ENCODE measurements at places on chromosomes 12 and 14. TPM values are rescaled to one million over a fixed set of nuclear protein-coding genes. Genes with fewer than 3 reads are reported as not detected.

GRCh38 chr14:57317248-57317833, 48.6 kb downstream of the AP5M1 start:
- peak; percentile 49 for DNase-seq

DNA sequence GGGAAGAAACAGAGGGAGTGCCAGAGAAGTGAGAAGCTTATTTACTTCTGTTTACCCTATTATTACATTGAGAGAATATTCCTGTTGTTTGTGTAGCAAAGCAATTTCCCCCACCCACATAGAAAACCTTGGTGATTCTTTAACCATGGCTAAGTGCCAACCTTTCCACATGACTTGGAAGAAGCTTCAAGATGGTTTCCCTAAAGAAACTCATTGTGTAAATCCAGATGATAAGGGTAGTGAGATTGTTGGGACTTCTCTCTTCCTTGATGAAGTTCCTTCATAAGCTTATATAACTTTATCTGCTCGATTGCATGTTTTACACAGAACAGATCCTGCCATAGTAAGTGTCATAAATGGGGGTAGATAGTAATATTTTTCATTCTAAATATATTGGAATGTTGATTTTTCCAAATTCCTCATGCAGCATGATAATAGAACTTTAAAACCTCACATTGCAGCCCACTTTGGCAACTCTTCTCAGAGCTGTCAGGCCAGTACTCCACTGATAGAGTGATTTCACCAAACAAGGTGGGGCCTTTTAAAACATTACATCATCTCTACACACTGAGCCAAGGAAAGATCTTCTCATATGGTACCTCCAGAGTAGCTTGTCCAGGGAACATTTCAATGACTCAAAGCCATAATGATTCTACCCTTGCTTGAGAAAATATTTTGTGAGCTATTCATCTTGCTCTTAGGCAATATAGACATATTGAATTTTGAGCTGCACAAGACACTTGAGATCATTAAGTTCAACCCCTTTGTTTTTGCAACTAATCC, 47.8 kb upstream of the KIF21A start:
- peak; percentile 36 for DNase-seq

DNA sequence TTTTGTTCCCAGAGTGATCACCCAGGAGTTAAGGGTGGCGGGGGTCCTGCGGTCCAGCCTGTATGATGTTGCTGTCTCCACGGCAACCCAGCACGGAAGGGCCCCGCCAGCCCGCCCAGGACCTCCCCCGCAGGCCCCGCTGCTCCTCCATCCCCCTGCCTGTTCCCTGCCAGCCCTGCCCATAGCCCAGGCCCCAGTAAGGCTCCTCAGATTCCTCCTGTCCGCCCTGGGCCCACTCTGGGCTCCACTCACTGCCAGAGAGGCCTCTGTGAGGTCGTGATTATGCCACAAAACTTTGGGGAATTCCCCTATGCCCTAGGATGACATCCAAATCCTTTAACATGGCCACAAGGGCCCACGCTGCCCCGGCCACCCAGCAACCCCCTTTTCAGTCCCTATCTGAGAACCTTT, 20.8 kb downstream of the HSP90AA1 start:
- DNase-seq, result no peak

GRCh38 chr12:49909826-49910225, 6.1 kb upstream of the FAIM2 start:
- DNase-seq, result peak; percentile 87

- DNase-seq, result peak; percentile 59
Measured at GRCh38 chr12:32365473-32366064, 33.8 kb upstream of the FGD4 start.

DNA sequence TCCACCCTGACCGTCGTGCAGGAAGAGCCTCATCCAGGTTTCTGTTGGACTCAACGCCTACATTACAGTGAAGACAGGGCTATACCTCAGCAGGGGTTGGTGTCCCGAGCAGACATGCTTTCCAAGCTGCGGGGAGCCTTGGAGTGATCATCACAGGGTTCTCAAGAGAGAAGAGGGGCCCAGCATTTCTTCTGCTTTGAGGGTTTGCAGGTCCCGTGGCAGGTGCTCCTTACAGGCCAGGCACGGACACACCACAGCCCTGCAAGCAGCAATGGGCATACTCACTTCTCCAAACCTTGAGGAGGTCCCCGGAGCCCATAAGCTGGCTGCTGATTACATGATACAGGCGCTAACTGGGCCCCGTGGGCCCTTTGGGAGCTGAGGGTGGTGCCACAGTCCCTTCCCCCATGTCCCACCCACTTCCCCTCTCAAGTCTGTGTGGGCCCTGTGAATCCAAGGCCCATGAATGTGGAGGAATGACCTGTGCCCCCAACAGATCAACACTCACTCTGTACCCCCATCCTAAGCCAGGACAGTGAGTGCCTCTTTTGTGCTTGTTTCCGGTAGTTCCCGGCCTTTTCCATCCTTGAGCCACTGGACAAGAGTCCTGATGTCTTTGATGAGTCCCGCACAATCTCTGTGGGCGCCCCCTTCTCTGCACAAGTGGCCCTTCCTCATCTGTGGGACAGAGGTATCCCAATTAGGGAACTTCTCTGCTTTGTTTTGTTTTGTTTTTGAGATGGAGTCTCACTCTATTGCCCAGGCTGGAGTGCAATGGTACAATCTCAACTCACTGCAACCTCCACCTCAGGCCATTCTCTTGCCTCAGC, 1.1 kb downstream of the AQP2 start:
- no peak for DNase-seq

Gene GARIN6
- total RNA-seq, result not detected

GRCh38 chr12:27645671-27646070, 50.6 kb upstream of the REP15 start:
- DNase-seq, result no peak

GRCh38 chr12:7647071-7647470, 18.6 kb downstream of the APOBEC1 start:
- no peak for DNase-seq

DNA sequence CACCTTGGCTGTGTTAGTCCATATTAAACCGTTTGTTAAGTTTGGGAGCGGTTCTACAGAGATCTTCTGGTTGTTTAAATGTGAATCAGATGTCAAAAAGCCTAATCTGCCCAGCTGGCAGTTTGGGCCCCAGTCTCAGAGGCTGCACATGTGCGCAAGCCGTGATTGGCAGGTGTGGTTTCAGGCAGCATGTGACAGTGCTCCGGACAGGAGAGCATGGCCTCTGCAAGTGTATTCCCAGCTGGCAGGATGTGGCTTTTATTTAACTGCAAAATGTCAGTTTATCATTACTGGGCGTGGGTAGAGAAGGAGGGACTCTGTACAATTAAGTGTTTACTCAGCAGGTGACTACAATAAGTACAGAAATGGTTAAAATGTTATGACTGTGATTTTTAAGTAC, 77.5 kb downstream of the PELI2 start:
- peak; percentile 40 for DNase-seq

- no peak for DNase-seq
Measured at GRCh38 chr12:57479376-57480115, at the start of gene ARHGAP9. Gene ARHGAP9, minus strand, starts transcription at chr12:57479866. Its CDS starts 460 bp downstream, at chr12:57479406.

Gene LTBR
- 136 TPM for total RNA-seq

DNA sequence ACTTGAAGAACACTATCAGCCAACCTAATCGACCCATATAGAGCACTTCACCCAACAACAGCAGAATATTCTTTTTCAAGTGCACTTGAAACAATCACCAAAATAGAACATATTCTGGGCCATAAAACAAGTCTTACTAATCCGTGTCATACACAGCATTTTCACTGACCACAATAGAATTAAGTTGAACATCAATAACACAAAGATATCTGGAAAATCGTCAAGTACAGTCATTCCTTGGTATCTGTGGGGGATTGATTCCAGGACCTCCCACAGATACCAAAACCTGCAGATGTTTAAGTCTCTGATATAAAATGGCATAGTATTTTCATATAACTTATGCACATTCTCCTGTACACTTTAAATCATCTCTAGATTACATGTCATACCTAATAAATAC, 295.7 kb downstream of the BCL11B start:
- DNase-seq, result no peak

GRCh38 chr14:32078023-32078857, 1.1 kb downstream of the ARHGAP5 start:
- peak; percentile 46 for DNase-seq

DNA sequence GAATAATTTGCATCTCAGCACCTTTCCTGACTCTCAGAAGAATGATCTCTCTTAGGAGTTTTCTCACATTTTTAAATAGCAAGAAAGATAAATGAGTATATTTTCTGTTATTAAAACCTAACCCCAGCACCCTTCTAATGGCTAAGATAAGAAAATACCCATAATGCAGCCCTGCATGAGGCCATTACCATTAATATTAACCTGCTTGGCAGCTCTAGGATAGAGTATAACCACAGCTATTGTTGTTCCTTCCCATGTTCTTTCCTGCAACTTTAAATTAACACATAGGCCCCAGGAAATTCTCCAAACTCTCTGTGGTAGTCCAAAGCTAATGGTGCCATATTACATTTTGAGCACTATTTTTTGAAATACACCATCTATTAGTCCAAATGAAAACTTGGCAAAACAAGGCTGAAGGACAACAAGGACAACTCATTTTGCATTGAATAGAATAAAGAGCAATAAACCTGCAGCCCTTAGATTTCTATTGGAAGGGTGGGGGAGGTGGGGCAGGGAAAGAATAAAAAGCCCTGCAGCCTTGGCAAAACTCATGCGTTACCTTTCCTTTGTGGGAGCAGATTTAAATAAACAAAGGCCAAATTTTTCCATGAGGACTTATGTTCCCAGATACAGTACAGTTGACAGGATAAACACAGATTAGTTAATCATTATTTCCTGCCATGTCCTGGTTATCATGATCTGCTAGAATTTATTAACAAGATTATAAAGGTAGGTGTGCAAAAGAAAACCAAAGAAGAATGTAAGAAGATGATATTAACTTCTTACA, 46.9 kb downstream of the BTG1 start:
- peak; percentile 87 for DNase-seq

GRCh38 chr12:80196419-80196818, 97.1 kb downstream of the OTOGL start:
- DNase-seq, result no peak

GRCh38 chr12:52203079-52203921, 11.5 kb upstream of the KRT80 start:
- peak; percentile 100 for DNase-seq

DNA sequence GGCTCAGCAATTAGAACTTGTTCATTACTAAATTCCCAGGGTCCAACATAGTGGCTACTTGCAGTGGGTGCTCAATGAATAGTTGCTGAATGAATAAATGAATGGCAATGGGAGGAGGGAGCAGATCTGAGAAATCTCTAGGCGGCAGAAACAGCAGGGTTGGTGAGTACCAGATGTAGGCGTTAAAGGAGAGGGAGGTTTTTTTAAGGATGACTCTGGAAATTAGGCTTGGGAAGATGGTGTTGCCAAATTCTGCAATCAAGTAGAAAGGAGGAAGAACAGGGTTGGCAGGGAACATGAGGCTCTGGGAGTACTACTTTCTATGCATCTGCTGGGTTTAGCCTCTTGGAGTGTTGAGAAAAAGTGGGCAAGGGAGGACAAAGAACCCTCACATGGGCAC, 207.1 kb downstream of the APAF1 start:
- DNase-seq, result no peak

DNA sequence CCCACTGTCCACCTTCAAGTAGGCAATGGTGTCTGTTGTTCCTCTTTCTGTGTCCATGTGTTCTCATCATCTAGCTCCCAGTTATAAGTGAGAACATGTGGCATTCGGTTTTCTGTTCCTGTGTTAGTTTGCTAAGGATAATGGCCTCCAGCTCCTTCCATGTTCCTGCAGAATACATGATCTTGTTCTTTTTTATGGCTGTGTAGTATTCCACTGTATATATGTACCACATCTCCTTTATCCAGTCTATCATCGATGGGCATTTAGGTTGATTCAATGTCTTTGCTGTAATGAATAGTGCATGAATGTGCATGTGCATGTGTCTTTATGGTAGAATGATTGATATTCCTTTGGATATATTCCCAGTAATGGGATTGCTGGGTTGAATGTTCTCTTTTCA, 123.3 kb upstream of the LHX5 start:
- DNase-seq, result no peak

DNA sequence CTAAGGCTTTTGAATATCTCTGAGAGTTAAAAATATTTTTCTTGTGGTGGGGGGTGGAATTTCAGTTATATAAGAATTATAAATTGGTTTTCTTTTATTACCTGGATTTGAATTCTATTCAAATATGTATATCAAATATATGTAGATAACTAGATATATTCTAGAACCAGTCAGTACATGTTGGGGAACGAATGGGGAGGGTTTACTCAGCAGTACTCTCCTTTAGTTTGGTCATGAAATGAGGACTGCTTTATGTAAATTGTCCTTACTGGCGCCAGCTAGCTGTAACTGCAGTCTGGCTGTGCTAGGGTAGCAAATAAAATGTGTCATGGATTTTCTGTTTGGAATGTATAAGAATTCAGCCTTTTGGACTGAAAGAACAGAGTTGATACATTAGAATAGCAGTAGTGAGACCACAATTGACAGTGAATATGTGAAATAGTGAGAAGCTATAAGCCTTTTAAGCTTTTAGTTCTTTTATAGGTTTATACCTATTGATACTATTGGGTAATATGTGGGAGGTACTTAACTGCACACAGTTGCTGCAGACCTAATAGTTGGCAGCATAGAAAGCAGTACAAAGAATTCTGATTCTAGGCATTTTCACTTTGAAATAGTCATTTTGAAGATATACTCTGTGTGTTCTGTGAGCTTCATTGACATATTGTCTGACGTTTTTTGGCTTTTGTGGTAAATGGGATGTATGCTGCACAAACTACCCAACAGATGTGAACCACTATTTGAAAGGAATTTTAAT, 29.0 kb downstream of the ATF7IP start:
- peak; percentile 78 for DNase-seq

DNA sequence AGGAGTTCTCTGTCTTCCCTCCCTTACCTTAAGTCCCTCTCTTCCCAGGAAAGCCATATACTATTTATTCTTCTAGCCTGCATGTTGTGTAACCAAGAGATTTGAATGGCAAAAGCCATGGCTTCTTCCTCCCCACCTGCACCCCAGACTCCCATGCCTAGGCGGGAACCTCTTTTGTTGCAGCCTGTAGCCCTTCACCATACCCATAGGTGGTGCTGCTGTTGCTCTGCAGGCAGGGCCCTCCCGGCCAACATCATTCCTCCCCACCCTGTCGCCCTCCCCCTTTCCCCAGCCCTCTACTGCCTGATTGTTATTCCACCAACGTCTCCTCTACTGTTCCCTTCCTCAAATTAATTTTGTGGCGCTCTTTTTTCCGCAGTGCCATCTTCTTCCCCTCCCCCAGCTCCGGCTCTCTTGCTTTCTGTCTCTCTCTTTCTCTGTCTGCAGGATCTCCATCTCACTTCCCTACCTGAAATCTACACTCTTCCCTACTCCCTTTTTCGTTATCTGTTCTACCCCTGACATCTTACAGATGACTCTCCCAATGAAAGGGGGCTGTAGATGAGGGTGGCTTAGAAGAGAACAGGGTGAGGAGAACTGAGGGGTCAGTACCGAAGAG, 13.8 kb downstream of the NGDN start:
- DNase-seq, result no peak

- DNase-seq, result peak; percentile 76
Measured at GRCh38 chr12:9869307-9870161, at the start of gene CLEC2B. Gene CLEC2B, minus strand, starts transcription at chr12:9869354.

Gene ZC2HC1C
- 6.5 TPM for total RNA-seq

Gene ASPG
- not detected for total RNA-seq

- no peak for DNase-seq
Measured at GRCh38 chr12:75641031-75641780, 129.8 kb upstream of the KRR1 start.

GRCh38 chr12:92133795-92134637, 11.6 kb downstream of the BTG1 start:
- no peak for DNase-seq

Gene DEGS2
- total RNA-seq, result 1.5 TPM

Gene SERPINA9
- total RNA-seq, result not detected

- DNase-seq, result peak; percentile 34
Measured at GRCh38 chr12:510071-510825, 50.5 kb downstream of the B4GALNT3 start.
